ENCODE measurements at places on chromosomes 12 and 14.

DNA sequence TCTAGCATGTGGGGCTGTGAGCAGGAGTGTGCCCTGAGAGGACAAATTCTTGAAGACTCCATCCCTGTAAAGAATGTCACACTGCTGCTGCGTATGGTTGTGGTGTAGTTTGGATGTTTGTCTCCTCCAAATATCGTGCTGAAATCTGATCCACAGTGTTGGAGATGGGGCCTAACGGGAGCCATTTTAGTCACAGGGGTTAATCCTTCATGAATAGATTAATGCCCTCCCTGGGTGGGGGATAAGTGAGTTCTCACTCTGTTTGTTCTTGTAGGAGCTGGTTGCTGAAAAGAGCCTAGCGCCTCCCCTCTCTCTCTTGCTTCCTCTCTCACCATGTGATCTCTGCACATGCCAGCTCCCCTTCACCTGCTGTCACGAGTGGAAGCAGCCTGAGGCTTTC is 94.5 kb upstream of the VASH1 start:
- no peak for DNase-seq

- peak; percentile 32 for DNase-seq
These were observed 12.0 kb downstream of the AQP6 start for GRCh38 chr12:49984476-49985359.

DNA sequence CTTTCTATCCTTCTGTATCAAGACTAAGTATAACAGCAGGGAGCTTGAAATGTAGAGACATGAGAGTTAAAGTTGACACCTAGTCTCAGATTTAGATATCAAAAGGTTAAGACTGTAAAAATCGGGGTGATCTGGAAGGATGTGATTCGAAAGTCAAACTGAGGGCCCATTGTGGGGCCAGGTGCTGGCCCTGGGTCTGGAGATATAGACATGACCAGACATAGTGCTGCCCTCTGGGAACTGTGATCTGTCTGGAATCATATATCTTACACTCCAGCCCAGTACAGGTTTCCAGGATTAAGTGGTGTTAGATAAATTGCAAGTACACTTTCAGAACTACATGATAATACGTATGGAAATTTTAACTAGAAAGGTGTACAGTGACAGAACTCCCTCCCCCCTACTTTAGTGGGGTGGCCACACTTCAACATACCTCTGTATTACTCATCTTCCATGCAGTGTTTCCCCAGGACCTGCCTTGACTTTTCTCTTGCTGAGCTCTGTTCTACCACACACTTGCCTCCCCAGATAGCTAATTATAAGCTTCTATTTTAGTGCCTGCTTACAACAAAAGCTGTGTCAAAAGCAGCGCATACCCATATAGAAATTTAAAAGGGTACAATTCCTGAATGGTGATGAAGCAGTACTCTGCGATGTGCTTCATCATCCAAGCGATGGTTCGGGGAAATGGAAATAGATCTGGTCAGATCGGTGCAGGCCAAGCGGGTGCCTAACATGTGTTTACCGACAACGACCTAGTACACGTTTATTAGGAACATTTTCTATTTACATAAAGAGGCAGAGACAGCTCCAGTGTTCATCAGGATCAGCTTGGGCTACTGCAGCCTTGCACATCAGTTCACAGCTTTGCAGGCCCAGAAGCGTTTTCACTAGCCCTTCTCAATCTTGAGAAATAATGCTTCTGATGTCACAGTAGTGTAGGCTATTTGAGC is 68.7 kb downstream of the ARF6 start:
- no peak for DNase-seq

GRCh38 chr14:35898217-35898775 is 72.2 kb downstream of the BRMS1L start:
- DNase-seq: peak; percentile 58

- DNase-seq: no peak
These were observed 140.3 kb upstream of the AEBP2 start for GRCh38 chr12:19298836-19299605.

DNA sequence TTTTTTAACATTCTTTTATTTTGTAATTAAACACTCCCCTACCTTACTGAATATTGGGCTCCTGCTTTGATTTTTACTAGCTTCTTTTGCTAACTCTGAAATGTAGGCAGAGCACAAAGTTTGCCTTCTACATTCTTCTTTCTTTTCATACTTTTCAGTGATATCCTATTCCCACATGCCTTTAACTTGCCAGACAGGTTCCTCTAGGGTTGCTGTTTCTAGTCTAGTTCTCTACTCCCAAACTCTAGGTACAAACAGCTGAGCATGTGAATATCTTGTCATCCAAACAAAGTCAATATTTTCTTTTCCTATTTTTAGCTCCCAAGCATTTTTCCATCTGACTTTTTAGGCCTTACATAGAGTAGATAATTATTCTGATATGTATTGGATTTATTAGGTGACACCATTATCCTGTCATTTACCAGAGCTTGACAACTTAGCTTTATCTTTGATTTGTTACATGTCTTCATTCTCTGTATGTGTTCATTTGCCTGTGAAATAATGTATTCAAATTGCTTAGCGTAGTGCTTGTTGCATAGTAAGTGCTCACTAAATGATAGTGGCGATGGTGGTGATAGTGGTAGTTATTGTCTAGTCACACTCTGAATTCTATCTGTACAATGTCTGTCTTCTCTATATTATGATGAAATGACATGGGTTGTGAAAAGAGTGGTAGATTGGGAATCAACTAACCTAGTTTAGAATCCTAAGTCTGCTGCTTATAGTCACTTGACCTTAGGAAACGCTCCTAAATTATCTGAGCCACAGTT is 73.6 kb upstream of the DNM1L start:
- no peak for DNase-seq

GRCh38 chr12:76299536-76300296 is 48.5 kb downstream of the BBS10 start:
- DNase-seq: no peak

GRCh38 chr12:114240288-114240687 is 165.7 kb downstream of the TBX5 start:
- DNase-seq: no peak

- DNase-seq: no peak
These were observed 9.1 kb upstream of the HOXC4 start for GRCh38 chr12:54044425-54045103.

- DNase-seq: no peak
These were observed 386.8 kb downstream of the TMEM121 start for GRCh38 chr14:105913221-105913620.

Data from SK-N-DZ (cell line).